Type B pancreatic cell (in vitro differentiated cells): ENCODE measurements at places on chromosomes 3 and 15. TPM values are rescaled to one million over a fixed set of nuclear protein-coding genes. Genes with fewer than 3 reads are reported as not detected.

- no peak for DNase-seq
These were observed 20.3 kb downstream of the PDZRN3 start for GRCh38 chr3:73604451-73604850.

DNA sequence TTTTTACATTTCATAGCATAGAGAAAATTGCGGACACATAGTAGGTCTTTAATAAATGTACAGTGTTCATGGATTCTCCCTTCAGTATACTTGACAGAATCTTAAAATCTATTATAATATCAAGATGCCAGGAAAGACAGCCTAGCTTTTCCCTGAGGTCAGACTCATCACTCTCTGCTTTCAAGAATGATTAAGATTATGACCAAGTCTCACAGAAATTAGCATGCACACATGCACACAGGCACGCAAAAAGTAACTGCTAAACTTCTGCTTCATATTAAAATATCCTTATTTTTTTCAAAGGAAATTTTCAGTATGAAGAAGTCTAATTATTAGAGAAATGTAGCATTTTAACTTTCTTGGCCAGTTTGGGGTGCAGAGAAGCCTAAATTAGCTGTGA is 493.8 kb upstream of the NECTIN3 start:
- DNase-seq, result no peak

GRCh38 chr3:179146911-179147513 is 1.1 kb upstream of the PIK3CA start:
- no peak for DNase-seq

DNA sequence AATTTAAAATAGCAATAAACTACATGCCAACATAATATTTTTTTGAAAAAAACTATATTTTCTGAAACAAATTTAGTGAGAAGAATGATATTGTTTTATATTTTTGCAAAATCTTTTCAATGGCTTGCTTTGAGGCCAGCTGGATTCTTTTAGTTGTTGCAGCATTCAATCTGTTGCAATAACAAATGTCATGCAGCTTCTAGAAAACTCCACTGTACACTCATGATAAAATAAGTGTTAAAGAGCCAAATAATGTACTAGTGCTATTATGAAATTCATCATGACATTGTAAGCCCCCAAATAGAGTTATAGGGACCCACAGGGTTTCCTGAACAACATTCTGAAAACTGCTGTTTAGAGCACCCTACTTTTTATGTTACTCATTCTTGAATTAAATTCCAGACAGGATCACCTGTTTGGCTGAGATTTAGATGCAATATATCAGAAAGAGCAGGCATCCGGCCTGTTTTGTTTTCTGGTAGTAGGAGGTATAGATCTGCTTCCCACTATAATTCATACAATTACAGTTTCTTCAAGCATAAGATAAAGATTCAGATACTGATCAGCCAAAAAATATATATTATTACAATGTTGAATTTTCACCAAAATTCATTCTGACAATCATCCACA is 703.0 kb upstream of the ZNF385D start:
- no peak for DNase-seq

DNA sequence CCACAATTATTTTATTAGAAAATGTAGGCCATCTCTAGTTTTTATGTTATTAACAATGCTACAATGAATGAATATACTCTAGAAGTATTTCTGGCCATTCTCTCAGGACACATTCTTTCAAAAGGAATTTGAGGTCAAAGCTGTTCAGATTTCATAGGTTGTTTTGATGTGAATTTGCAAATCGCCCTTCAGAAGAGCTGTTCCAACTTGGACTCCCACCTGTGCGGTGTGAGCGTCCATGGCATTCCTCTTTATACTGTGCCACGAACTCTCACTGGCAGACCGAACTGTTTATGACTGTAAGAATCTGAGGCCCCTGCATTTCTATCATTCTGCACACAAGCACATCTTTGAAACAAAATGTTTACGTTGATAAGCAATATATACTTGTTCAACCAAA is 18.6 kb upstream of the SLC24A5 start:
- DNase-seq, result no peak

GRCh38 chr3:63287610-63288009 is 9.5 kb downstream of the SYNPR start:
- DNase-seq, result no peak

DNA sequence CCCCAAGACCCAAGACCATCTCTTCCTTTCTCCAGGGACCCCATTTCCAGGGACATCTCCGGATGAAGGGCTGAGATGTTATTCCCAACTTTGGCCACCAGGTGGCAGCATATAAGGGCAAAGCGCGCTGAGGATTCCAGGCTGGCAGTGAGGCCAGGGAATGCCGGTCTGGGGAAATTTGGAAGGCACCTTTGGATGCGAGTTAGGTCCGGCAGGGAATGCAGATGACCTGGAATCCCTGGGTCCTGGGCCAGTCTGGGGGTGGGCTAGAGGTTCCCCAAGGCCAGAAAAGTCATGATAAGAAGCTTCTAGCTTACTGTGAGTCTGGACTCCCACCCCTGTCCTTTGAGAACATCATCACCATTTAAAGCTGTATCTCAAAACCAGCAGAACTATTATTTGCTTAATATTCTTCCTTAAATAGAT is 1.6 kb upstream of the CHST13 start:
- DNase-seq, result no peak

DNA sequence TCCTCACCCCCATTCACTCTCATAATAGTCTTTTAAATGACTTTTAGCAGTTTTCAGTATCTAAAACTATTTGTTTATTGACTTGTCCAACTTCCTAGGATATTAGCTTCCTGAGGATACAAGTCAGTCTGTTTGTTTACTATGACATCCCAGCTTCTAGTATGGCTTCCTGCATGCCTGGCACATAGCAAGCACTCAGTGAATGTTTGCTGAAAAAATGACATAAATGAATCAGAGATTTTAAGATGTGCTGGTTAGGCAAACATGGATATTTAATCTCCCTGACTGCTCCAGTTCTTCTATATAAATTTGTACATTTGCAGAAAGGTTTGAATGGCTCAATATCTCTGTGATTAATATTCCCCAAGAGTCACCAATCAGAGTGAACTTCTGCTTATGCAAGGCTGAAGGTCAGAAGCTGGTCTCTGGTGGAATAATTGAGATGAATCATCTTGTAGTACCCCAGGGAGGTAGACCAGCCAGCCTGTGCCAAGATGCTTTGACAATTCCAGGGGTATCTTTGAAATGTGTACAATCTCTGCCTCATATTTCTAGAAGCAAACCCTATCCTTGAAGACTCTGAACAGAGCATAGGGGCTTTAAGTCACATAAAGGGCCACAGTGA is 219.0 kb upstream of the LMCD1 start:
- no peak for DNase-seq

GRCh38 chr3:99895131-99895696 is 77.6 kb downstream of the CMSS1 start:
- DNase-seq, result no peak

DNA sequence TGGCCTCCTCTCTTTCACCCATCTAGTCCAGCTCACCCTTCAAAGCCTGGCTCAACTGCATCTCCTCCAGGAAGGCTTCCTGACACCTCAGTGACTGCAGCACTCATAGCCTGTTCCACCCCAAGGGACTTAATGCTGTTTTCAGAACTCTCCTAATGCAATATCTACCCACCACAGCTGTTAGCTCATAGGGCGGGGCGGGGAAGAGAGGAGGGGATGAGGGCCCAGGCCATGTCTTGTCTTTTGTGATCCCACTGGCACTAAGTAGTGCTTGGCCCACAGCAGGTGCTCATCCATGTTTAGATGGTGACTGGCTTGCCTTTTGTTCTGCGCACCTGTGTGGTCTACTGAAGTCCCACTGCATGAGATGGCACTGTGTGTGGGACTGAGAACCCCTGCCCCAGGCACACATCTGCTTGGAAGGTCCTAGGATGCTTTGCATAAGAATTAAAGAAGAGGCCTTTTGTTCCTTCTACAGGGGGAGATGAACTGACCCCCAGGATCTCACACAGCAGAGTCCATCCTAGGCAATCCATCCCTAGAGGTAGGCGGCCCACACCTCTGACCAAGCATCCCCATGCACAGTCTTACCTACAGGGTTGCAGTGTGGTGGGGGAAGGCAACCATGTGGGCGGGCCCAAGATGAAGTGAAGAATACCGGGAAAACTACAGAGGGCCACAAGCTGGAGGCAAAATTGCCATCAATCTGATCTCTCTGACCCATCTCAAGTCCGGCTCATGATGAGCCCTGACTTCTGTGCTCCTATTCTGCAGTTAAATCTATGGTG is 23.0 kb downstream of the SLC12A8 start:
- no peak for DNase-seq

DNA sequence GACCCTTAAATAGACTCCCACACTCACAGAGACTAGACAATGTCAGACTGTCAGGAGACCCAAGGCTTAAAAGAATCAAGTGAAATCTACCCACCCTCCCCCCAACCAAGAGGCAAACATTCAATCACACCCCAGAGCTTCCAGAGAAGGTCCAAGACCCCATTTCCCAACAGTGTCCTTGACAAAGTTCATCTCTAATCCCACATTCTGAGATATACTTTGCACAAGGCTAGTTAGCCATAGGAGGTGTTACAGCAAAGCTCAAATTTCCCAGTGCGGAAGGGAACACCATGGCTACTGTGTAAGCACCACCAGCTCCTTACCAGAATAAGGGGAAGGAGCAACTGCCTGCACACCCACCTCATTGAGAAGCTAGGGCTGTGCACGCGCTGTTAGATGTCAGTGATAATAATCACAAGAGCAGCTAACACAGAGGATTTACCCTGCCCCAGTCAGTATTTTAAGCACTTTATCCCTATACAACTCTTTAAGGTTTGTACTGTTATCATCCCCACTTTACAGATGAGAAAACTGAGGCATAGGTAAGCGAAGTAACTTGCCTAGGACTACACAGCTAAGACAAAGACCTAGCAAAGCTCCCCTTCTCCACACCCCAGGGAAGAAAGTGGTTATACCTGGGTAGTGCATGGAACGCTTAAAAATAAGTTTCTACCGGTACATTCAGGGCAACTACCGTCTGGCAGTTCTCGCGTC is 17.3 kb downstream of the SPATA12 start:
- DNase-seq, result no peak

DNA sequence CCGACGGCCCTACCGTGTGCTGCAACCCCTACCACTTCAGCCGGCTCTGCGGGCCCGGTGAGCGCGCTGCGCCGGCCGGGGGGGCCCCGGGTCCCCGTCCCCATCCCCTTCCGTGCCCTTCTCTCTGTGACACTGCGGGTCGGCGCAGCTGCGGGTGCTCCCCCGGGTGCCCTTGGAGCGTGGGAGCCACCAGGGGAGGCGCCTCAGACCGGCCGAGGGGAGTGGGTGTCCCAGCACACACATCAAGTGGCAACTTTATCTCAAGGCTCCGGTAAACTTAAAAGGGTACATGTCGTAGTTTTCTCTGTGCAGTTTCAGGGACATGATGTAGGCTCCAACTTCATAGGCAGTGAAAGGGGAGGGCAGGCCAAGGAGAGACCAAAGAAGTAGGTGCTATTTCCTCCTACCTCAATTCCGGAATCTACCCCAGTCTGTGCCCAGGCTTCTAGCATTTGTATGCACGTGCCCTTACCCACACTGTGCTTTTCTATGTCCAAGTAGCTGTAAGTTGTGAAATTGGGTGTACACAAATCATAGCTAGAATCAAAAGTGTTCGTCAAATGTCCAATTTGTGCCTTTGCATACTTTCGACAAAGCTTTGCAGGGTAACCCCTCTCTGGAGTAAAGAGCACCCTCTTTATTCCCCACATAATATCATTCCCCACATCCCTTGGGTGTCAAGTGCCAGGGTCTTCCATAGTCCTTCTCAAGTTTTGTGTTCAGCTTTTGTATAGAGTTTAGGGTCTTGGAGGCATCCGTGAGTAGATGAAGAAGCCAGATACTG is 2.2 kb downstream of the SMAD6 start:
- DNase-seq, result no peak

- DNase-seq, result no peak
These were observed 11.0 kb downstream of the SHOX2 start for GRCh38 chr3:158095111-158095813.

- DNase-seq, result no peak
These were observed 1.7 kb downstream of the VPS39 start for GRCh38 chr15:42206406-42206805.

DNA sequence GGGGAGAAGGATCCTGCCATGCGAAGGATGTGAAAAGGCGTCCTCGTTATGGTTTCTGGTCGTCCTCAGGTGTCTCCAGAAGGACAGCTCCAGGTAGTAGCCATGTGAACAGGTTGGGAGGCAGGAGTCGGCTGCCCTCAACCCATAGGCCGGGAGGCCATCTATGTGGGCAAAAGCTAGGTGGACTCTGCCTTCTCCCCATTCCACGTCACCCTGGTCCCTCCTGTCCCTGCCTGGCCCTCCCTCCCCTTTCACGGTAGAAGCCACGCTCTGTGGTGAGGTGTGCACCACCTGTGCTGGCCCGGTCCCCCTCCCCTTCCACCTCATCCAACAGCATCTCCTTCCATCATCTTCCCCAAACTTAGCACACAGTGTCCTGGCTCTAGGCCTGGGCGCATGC is 16.3 kb downstream of the ITIH3 start:
- DNase-seq, result no peak

GRCh38 chr3:146466604-146467003 is 2.8 kb downstream of the PLSCR2 start:
- no peak for DNase-seq

TMCO5A gene
- not detected in 2 replicates for total RNA-seq

TM4SF4 gene
- total RNA-seq, result 18.1 and 97.1 TPM in 2 replicates

PIK3CA gene
- total RNA-seq, result 16.0 and 17.6 TPM in 2 replicates

SOX2 gene
- 20.5 and 70.4 TPM in 2 replicates for total RNA-seq

CAPN3 gene
- 10.6 and 12.3 TPM in 2 replicates for total RNA-seq

PODXL2 gene
- 24.8 and 48.9 TPM in 2 replicates for total RNA-seq

ECE2 gene
- total RNA-seq, result not detected in 2 replicates

SSUH2 gene
- total RNA-seq, result 0.45 and 1.4 TPM in 2 replicates

PLSCR2 gene
- total RNA-seq, result 0.62 TPM in 1 of 2 replicates, not detected in the other

CLDN11 gene
- total RNA-seq, result 4.7 and 86.8 TPM in 2 replicates

CHRFAM7A gene
- 0.55 and 3.8 TPM in 2 replicates for total RNA-seq

RARRES1 gene
- total RNA-seq, result 15.9 and 57.7 TPM in 2 replicates

CCR9 gene
- not detected in 2 replicates for total RNA-seq
